ENCODE measurements at places on chromosomes 5 and 9.

DNA sequence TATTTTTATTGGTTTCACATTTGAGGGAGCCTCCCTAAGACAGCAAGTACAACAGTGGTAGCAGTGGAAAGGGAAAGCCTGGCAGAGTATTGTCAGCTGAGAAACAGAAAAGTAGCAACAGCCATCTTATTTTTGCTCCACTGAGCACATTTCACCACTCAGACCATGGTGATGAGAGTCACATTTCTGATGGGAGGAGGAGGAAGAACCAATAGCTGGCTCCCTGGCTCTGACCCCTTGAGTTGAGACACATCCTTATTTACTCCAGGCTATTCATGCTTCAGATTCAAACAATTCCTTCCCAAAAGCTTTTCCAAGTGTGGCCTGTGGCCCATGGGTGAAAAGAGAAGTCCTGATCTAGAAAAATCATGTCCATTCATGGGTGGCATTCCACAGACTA is 236.3 kb downstream of the ARHGAP26 start:
- no peak for DNase-seq

- DNase-seq: no peak
These were observed 65.7 kb upstream of the EQTN start for GRCh38 chr9:27362447-27363210.

DNA sequence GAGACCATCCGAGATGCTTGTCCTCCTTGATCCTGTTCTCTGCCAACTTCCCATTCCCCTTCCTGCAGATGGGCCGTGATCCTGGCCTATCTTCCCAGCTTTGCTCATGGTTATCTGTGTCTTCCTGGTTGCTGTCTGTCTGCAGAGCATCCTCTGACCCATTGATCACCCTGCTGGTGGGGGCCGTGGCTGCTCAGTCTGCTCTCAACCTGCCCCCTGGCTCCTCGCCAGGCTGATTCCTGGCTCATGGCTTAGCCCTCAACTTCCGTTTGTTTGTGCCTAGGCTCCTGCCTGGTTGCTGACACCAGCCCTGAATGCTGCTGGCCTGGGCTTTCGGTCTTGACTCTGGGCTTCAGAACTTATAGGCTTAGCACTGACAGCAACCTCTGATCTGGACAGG is 67.1 kb upstream of the SMIM15 start:
- DNase-seq: no peak

- DNase-seq: no peak
These were observed 78.4 kb upstream of the ACO1 start for GRCh38 chr9:32306006-32306405.

- DNase-seq: no peak
These were observed 73.6 kb upstream of the ZNF622 start for GRCh38 chr5:16539169-16539666.

GRCh38 chr5:135211791-135212190 is 177.8 kb upstream of the PITX1 start:
- DNase-seq: no peak

- no peak for DNase-seq
These were observed 86.5 kb upstream of the ATP10B start for GRCh38 chr5:160938532-160938931.

GRCh38 chr5:142481410-142481809 is 156.6 kb upstream of the SPRY4 start:
- DNase-seq: no peak

DNA sequence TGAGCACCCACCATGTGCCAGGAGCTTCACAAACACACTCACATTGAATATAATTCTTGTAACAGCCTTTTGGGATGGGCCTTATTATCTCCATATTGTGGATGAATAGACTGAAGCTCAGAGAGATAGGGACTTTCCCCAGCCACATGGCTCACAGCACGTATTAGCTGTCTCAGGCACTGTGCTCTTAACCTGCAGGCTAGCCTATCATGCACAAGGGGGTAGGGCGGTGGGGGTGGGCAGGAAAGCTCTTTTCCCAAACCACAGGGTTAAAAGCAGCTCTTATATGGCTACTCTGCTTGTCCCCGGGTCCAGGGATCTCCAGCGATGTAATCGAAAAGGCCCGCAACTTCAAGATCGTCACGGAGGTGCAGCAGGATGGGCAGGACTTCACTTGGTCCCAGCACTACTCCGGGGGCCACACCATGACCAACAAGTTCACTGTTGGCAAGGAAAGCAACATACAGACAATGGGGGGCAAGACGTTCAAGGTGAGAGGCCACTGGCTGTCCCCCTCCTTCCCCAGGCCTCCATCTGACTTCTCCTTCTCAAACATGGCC is 2.6 kb downstream of the FABP6 start:
- DNase-seq: no peak

DNA sequence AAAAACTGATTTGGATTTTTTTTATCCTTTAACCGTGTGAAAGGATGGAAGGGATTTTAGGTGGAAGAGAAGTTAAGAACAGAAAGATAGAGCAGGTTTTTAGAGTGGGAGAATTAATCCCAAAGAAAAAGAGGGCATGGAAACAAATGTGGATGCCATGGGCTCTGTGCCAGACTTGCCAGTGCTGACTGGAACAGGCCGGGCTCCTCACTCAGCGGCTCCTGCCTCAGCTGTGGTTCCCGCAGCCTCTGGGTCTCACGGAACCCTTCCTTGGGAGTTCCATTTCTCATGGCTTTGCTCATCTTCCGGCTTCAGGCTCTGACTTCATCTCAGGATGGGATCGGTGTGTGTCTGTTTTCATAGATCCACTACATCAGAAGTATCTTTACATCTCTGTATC is 30.4 kb upstream of the SLC2A8 start:
- DNase-seq: no peak

DNA sequence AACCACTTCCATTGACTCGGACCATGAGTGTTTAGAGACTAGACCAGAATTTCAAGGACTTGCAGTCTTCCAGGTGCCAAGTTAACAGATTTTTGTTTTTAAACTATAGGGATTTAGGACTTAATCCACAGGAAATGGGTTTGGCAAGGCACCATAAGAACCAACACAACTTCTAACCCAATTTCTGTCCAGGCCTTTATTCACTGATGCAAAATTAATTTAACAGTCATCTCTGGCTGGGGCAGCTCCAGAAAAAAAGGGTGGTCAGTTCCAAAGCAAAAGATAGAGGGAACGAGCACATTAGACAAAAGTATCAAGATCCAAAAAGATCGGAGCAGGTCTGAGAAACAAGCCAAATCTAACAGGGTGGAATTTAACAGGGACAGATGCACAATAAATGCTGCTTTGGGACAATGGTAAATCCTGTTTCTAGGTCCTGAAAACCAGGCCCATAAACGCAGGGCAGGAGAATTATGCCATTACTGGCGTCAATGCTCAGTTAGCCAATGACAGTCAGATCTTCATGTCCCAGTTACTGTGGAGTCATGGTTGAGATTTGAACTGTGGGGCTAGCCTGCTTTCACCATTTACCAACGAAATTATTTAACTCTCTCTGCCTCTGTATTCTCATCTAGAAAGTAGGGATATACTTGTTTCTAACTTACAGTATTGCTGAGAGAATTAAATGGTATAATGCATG is 590.8 kb upstream of the BRINP1 start:
- no peak for DNase-seq

DNA sequence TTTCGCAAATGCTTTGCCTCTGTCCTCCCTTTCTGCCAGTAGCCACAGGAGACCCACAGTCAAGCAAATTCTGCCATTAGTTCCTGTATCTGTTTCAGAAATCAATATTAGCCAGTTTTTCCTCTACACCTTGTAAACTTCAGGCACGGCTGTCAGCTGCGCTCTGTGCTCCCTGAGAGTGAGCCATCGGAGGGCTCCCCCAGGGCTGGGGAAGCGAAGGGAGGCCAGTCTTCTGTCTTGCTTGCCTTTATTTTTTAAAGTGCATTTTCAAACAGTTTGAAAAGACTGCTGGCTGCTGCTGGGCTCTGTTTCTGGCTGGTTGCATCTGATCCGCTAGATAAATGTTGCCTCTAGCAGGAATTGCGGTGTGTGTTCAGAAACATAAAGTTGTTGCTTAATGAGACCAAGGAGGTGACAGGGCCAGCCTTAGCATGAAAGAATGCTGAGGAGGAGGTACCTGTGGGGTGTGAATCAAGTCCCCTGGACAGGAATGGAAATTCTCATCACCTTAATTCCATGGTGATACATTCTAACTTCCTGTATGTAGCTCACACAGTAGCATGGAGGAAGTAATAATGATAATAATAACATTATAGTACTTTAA is 421.7 kb upstream of the KIF2A start:
- no peak for DNase-seq

DNA sequence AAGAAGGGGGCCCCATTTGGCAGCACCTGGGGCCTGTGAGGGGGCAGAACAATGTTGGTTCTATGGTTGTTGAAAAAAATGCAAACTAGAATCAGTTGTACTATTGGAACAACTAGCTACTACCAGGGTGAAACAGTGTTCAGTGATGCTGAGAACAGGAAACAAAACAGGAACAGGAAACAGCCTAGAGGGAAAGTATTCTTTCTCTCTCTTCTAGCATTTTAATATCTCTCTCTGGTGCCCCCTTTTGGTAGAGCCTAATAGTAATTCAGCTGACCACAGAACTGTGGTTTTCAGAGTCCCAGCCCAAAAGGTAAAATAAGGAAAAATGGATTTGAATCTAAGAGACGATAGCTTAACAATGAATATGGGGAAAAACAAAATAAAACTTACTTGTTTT is 138.0 kb upstream of the KCNN2 start:
- no peak for DNase-seq

GRCh38 chr9:133702798-133703590 is 35.2 kb downstream of the SARDH start:
- no peak for DNase-seq

GRCh38 chr5:157245886-157246285 is 20.0 kb upstream of the CYFIP2 start:
- DNase-seq: no peak

DNA sequence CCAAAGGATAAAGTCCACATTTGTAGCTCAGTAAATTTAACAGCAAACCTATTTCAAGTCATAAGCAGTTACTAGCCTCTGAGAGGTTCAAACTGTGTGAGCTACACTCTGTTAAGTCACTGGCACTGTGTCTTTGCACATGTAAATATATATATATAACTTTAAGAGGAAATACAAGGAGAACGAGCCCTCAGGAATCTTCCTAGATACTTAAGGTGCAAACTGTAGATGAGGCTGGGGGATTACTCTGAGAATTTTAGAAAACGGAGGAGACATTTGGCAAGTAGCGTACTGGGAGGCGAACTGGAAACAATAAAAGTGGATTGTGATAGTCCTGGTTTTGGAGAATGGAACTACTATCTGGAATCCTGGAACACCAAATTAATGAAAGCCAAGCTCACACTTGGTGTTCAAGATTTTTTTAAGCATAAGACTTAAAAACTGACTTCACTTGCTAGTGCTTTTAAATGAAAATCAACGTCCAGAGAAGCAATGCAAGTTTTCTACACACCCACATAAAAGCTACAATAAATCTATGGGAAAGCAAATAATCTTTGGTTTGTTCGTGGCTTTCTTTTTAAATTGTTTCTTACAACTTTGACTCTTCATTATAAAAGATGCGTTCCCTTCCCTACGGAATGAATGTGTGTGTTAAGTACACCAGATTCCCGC is 1057.0 kb upstream of the DMAC1 start:
- DNase-seq: no peak

GRCh38 chr5:5063533-5063953 is 76.6 kb upstream of the ADAMTS16 start:
- DNase-seq: no peak

DNA sequence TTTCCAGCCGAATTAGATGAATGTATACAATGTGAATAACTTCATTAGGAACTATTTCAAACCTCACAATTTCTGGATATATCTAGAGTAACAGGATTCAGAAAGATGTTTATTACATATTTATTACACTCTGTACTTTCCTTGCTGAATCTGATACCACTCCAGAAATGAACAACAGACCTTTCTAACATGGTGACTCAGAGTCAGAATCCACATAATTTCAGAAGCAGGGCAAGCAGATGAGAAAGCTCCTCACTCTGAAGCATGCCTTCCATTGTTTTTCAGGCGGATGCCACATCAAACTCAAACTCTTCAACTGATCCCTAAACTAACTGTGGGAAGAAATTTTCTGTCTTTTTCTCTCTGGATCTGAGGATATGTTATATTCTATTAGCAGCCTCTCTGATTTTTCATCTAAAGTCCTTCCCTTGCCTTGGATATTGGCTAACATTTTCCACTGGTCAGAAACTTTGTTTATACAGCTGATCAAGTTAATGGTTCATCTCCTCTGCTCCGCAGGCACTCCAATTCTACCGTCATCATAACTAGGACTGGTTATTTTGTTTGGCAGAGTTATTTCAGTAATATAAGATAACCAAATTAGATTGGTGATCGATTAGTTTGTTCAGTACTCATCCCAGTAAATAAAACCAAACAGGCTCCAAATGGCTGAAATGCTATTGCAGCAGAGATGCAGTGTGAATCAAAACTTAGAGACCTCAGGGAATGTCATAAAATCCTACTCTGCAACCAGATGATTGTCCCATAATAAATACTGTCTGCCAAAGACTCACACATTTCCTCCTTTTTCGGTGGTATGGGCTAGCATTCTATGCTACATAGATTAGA is 556.0 kb downstream of the EBF1 start:
- no peak for DNase-seq

GRCh38 chr5:77298146-77298545 is 87.7 kb downstream of the PDE8B start:
- no peak for DNase-seq

DNA sequence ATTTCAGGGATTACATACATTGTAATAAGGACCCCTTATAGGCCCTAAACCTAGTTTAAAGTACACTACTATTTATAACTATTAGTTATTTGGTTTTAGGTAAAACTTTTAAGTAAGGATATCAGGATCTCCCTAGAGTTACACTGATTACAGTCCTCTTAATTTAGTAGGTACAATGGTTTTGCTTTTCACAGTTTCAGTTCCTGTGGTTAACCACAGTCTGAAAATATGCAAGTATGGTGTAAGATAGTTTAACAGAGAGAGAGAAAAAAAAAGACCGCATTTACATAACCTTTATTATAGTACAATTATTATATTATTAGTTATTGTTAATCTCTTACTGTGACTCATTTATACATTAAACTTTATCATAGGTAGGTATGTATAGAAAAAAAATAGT is 725.3 kb upstream of the PTPRD start:
- DNase-seq: no peak

DNA sequence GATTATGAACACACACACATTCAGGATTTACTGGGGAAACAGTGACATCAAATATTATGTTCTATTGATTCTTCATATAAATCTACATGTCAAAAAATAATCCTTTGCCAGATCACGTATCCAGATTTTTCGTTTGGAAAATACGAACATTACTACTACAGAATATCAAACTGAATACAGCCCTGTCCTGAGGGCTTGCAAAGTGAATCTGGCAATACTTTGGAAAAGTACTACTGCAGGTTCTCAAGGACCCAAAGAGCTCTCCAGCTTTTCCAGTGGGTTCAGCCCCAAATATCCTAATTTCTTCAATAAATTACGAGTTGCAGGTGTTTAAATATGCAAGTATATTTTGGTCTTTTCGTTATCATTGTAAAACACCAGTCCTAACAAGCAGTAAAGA is 411 bp upstream of the NDUFS4 start:
- DNase-seq: no peak

DNA sequence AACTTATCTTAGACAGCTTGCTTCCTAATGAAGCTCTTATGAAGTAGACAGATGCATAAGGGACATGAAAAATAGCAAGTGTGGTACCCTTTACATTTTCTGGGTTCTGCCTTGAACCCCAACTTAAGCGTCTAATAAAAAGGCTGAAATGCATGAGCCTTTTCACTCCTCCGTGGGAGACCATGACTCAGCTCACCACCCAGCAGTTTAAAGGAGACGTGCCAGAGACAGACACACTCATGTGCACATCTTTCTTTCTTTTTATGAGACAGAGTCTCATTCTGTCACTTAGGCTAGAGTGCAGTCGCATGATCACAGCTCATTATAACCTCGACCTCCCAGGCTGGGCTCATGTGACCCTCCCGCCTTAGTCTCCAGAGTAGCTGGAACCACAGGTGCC is 22.3 kb downstream of the CTXN3 start:
- DNase-seq: no peak
